Mammary epithelial cell (primary cell): ENCODE measurements at places on chromosomes 2 and 18. TPM values are rescaled to one million over a fixed set of nuclear protein-coding genes. Genes with fewer than 3 reads are reported as not detected.

GRCh38 chr2:29317801-29318485, 202.7 kb downstream of the CLIP4 start:
- DNase-seq = no peak

DNA sequence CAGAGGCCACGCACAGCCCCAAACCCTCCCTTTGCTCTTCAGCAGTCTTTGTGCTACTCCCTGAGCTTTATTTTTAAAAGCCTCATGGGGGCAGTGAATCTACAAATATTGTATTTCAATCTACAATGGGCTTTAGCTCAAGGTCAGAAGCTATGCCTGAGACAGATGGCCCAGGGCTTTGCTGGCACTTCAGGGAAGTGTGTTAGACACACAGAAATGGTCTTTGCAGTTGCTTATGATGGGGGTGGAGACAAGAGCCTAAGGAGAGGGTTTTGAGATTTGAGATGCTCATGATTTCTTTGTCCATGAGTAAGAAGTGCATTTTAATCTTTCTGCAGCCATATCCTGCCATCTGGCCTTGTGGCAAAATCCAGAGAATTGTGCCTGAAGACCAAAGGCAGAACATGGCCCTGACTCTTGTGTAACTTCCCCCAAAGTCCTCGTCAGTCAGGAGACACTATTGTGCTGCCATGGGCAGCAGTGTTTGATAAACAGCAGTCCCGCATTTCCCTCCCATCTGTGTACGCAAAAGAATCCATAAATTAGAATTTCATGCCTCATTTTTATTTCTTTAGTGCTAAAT, 92.6 kb downstream of the VAPA start:
- DNase-seq = peak; percentile 23

DNA sequence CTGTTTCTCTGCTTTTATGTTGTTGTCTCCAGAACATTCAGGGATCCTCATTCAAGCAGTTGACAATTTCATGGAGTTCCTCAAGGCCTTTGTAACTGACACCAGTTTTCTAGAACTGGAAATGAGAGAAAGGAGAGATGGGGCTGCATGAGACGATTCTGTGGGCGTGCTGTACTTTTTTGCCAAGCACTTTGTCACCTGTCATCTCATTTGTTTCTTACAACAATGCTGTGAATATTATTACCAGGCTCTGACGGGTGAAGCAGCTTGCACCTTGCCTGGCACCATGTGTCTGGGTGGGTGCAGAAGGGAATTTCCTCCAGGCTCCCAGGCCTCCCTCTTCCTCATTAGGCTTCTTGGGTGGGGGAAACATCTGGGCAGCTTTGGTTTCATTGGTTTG, 22.2 kb upstream of the ATOH8 start:
- DNase-seq = no peak

- DNase-seq = no peak
Measured at GRCh38 chr2:74924463-74925265, 33.8 kb upstream of the POLE4 start.

DNA sequence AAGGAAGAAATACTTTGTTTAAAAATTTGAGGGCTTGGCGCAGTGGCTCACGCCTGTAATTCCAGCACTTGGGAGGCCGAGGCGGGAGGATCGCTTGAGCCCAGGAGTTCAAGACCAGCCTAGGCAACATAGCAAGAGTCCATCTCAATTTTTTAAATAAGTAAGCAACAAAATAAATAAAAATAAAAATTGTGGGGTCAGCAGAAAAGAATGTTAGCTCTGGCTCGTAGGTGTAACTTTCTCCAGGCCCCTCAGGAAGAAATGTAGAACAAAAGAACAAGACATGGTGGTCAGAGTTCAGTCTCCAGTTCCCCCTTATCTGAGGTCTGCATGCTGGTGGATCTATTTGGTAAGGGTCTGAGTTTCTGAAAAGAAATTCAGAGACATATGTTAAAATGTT, 20.4 kb upstream of the PDCL3 start:
- DNase-seq = no peak

GRCh38 chr2:208239770-208240493, 14.9 kb downstream of the IDH1 start:
- DNase-seq = no peak

GRCh38 chr2:46248171-46248570, 49.0 kb upstream of the EPAS1 start:
- DNase-seq = no peak

DNA sequence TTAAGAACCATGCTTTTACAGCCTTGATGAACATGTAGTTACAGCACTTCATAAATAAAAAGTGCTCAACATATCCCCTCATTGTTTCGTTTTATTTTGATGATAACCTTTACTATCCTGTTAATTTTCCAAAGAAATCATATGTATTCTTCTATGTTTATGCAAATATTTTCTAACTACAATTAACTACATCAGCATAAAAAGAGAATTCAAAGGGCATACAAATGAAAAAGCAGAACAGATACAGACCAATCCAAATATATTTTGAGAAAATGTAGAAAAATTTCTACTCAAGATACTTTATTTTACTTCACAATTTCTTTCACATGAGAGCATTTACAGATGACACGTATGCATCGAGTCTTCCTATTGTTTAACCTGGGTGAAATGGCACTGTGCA, 69.1 kb downstream of the MBD2 start:
- no peak for DNase-seq

- DNase-seq = no peak
Measured at GRCh38 chr2:217610401-217610814, 392.4 kb downstream of the TNS1 start.

DNA sequence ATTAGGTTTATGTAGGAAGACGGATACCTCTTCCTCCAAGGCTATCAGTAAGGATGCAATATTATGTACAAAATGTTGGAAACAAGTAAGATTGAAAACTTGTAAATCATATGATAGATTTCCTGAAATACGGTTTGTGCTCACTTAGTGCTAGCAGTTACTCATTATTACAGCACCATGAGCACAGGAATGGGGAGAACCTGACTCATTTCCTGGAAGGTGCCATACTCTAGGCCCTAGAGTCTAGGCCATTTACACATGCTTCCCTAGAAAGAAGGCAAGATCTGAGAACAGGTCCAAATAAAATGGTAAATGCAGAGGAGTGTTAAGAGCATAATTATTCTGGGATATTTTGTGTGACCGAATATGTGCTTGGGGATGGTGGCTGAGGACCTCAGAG, 467.7 kb upstream of the CELF4 start:
- peak; percentile 4 for DNase-seq

DNA sequence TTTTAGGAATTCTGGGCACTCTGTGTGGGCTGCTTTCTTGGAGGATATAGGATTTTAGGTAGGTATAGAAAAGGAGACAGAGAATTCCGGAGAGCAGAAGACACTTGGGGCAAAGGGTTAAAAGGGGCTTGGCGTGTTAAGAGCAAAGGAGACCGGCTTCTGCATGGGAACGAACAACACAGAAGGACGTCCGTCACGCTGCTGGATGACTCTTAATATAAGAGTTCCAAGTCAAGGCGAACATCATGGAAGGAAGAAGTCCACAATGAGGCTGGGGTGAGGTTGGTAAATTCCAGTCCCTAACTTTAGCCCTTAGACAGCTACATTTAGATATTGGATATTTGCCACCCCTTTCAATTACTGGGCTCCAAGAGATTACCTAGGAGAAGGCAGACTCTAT, 15.9 kb upstream of the SLC20A1 start:
- DNase-seq = no peak

DNA sequence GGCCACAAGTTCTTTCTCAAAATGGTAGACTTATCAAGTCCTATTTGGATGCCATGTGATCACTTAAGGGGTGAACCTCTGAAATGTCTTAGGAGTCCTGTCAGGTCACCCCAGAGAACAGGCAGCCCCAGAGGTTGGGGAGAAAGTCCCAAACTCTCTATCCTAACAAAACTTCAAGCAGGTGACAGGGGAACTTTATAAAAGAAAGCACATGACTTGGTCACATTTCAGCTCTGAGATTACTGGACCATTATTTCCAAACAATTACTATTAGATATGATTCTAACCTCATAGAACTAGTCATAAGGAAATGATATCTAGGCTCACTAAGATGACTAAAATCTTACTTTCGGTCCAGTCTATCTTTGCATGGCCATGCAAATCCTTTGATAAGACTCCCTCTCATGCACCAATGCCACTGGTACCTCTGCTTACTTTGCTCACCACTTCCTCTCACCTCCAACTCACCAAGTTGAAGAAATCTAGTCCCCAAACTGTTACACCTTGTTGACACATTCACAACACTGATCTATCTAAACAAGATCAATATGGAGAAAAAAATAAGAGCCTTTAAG, 107.0 kb downstream of the GALNT14 start:
- DNase-seq = no peak

- DNase-seq = no peak
Measured at GRCh38 chr2:127950264-127950663, 64.5 kb upstream of the AMMECR1L start.

- no peak for DNase-seq
Measured at GRCh38 chr2:154762638-154763037, 64.1 kb downstream of the KCNJ3 start.

DNA sequence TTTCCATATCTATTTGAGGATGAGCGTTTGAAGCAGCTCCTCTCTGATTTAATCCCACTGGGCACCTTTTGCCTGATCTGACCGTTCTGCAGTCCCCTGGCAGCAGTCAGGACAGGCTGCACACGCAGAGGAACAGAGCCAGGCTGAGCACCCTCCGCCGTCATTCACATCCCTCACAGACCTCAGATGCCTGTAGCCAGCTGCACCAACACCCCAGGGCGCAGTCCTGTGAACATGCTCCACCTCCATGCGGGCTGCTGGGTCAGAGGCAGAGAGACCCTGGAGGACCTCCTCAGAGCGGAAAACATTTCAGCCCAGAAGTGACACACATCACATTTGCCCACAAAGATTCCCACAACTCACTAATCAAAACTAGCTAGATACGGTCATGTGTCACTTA, 146.1 kb downstream of the SEPTIN10 start:
- no peak for DNase-seq

DNA sequence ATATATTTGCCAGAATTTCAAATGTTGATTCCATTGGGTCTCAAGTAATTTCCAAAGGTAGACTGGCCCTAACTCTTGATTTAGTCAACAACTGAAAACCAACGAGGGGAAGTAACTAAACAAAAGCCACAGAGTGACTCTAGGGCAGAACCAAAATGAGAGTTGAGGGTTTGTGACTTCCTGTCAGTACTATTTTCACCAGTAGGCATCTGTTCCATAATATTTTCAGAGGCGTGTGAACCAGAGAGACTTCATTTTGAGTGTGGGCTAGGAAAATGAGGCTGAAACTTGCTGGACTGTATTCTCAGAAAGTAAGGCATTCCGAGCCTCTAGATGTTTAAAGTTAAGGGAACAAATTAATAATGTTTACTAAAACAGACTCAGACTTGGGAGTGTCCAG, 70.6 kb downstream of the GDF7 start:
- no peak for DNase-seq

- DNase-seq = no peak
Measured at GRCh38 chr2:152532241-152532640, 185.0 kb downstream of the PRPF40A start.

- DNase-seq = no peak
Measured at GRCh38 chr2:23809150-23809549, 117.8 kb downstream of the ATAD2B start.

GRCh38 chr2:44107974-44108373, 60.7 kb upstream of the PPM1B start:
- DNase-seq = no peak

GRCh38 chr18:42442656-42443055, 487.6 kb downstream of the PIK3C3 start:
- no peak for DNase-seq

CAPN14 gene
- 0.20 TPM for polyA plus RNA-seq

PPIG gene
- polyA plus RNA-seq = 29.3 TPM

MEP1B gene
- polyA plus RNA-seq = not detected

ZBTB14 gene
- 5.9 TPM for polyA plus RNA-seq

NFE2L2 gene
- 107 TPM for polyA plus RNA-seq

MPP4 gene
- polyA plus RNA-seq = 0.14 TPM

ANKRD62 gene
- polyA plus RNA-seq = not detected

AKAIN1 gene
- polyA plus RNA-seq = not detected

DPP10 gene
- not detected for polyA plus RNA-seq

SYT4 gene
- polyA plus RNA-seq = not detected

BARD1 gene
- polyA plus RNA-seq = 8.2 TPM
